ENCODE measurements at places on chromosomes 2 and 18. TPM values are rescaled to one million over a fixed set of nuclear protein-coding genes. Genes with fewer than 3 reads are reported as not detected.

DNA sequence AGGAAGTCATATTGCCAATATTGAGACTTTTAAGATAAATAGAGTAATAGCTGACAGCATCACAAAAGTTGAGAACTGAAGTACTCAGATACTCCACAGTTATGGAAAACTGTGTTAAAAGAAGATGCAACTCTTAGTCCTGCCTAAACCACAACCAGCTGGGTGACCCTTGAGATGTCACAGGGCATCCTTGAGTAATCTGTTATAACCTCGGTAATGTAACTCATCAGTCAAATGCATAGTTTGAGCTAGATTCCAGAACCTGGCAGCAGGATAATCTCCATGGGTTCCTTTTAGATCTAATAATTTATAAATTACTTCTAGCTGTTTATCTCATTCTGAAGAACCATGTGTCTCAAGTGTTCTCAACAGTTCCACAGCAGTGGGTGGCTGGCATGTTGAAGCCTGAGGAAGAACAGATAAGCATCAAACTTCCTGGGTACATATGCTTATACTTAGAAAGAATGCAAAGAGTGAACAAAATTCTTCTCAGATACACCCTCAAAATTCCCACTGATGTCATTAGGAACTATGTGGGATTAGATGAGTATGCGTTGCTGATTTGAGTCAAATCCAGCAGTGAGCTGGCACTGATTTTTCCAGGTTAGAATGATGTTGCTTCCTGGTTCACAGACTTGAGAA, 304.1 kb upstream of the ERBB4 start:
- H3K4me3 ChIP-seq, result no peak overlapping the region
- peak; percentile 12 for DNase-seq
- H3K27ac ChIP-seq, result peak overlapping the region; percentile 81
- peaks cover 38% of the 10 kb centered on the region for H3K4me1 ChIP-seq

DNA sequence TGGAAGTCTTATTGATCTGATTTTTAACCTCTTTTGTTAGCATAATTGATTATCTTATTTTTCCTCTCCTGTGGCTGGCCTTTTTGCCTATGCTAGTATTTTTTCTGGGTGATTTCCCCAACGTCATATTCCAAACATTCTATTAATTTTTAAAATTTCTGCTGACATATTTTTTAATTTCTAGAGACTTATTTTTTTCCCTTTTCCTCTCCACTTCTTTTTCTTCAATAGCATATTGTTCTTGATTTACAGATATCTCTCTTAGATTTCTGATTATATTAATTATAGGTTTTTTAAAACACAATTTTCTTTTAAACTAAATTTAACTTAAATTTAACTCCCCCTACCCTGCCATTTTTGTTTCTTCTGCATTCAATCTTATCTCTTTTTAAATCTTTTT, 47.2 kb upstream of the NR4A2 start:
- H3K4me1 ChIP-seq, result no peaks in the 10 kb centered on the region
- H3K4me3 ChIP-seq, result no peak overlapping the region
- peaks cover 25% of the 10 kb centered on the region for H3K27me3 ChIP-seq
- no peaks in the 10 kb centered on the region for H3K36me3 ChIP-seq

CCDC141 gene
- total RNA-seq, result not detected

SH3BP4 gene
- 78.6 TPM for total RNA-seq

SLC9A4 gene
- total RNA-seq, result not detected

NTSR2 gene
- not detected for total RNA-seq

DAW1 gene
- total RNA-seq, result 0.16 TPM

DNA sequence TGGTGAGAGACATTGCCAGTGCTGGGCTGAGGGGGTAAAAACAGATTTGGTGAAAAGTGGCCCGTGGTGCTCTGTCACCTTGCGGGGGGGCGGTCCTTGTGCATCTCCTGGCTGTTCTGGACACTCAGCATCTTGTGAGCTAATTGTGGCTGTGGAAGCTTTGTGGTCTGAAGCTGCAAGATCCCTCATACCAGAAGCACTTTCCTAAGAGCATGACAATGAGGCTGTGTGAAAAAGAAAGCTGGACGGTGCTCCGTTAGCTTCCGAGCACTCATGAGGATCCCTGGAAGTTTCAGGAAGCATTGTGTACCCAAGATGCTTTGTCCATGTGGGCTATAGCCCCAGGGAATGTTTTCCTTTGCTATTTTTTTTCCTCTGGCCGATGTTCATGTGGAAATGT, 74.5 kb downstream of the CABLES1 start:
- peaks cover 7% of the 10 kb centered on the region for H3K36me3 ChIP-seq
- no peak overlapping the region for H3K4me3 ChIP-seq
- DNase-seq, result no peak
- no peaks in the 10 kb centered on the region for H3K27me3 ChIP-seq

DNA sequence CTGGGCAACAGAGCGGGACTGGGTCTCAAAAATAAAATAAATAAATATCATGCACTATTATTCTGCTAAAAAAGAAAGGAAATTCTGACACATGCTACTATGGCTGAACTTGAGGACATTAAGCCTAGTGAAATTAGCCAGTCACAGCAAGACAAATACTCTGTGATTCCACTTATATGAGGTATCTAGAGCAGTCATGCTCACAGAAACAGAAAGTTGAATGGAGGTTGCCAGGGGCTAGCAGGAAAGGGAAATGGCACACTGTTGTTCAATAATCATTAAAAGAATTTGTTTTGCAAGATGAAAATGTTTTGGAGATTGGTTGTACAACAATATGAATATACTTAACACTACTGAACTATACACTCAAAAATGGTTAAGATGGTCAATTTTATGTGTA, 60.8 kb downstream of the NCKAP1 start:
- H3K4me3 ChIP-seq, result no peak overlapping the region
- DNase-seq, result no peak
- peaks cover 70% of the 10 kb centered on the region for H3K36me3 ChIP-seq
- no peak overlapping the region for H3K27ac ChIP-seq
- H3K4me1 ChIP-seq, result no peaks in the 10 kb centered on the region

- H3K27ac ChIP-seq, result no peak overlapping the region
- H3K4me1 ChIP-seq, result no peaks in the 10 kb centered on the region
- no peak for DNase-seq
- H3K36me3 ChIP-seq, result no peaks in the 10 kb centered on the region
- no peak overlapping the region for H3K4me3 ChIP-seq
Measured at GRCh38 chr2:26913999-26914658, 56.3 kb upstream of the MAPRE3 start.

DNA sequence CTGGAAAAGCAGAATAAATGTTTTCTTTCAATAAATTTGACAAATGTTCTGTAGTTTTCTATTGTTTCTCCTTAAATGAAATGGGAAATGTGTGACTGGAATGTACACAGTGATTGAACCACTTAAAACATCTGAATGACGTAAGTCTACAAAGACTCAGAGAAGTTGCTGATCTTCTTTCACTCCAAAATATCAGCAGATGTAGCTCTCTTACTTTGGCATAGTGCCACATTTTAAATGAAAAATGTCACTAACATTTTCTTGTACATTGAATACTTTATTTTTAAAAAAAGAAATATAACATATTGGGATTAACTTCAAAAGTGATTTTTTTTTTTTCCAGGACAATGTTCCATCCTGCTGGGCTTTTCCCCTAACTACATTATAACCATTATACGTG, 565.6 kb downstream of the TMEM182 start:
- H3K4me3 ChIP-seq, result no peak overlapping the region
- no peaks in the 10 kb centered on the region for H3K27me3 ChIP-seq
- H3K36me3 ChIP-seq, result no peaks in the 10 kb centered on the region

DNA sequence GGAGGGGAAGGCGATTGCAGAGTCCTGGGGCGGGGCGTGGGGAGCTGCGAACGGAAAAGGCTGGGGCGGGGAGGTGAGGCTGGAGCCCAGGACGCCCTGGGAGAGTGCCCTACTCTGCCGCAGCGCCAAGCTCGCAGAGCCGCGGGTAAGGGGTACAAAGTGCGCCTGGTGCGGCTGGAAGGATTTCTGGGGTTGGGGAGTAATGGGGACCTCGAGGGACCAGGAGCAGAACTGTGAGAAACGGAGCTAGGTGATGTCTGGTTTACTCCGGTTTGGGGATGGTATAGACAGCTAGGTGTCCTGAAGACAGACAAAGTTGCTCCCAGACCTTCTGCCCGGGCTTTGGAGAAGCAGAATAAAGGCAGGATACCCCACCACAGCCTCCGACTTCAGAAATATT, 718 bp upstream of the NXPH2 start:
- no peak for DNase-seq
- no peak overlapping the region for H3K27ac ChIP-seq
- no peak overlapping the region for H3K4me3 ChIP-seq
- H3K4me1 ChIP-seq, result peaks cover 18% of the 10 kb centered on the region

FER1L5 gene
- total RNA-seq, result not detected

SSB gene
- 145 TPM for total RNA-seq

ADRA2B gene
- not detected for total RNA-seq

NT5DC4 gene
- not detected for total RNA-seq

DNA sequence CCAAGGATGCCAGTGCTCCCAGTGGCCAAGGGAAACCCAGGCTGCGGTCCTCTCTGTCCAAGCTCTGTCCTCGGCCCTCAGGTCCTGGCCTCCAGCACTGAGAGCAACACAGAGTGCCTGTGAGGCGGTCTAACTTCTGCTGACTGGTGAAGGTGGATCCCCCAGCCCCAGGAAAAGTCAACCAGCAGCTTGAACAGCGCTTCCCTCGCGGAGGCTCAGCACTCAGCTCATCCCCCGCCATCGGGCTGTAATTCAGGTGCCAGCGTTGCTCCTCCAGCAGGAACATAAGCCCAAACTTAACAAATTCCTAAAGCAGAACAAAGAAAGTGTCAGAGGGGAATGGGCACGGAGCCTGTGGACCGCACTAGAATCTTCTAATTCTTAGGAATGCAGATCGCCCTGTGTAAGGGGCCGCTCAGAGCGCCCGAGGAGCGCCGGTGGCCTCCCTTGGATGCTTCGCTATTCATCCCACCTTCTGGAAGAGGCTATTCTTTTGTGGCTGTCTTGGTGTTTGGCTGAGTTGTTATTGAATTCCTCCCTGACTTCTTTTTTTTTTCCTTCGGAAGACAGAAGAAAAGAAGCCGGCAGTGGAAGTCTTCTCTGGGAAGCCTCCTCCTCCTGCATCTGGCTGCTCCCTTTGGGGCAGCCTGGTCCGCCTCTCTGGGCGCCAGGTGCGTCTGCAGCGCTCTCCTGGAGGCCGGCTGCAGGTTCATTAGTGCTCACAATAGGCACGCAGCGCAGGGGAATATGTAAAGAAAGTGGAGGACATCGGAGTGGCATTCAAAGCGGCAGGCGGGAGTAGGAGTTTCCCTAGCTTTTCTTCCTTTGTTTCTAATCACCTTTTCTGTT, 905.6 kb downstream of the TSN start:
- H3K36me3 ChIP-seq, result no peaks in the 10 kb centered on the region
- no peaks in the 10 kb centered on the region for H3K27me3 ChIP-seq
- no peak overlapping the region for H3K27ac ChIP-seq
- DNase-seq, result no peak
- no peak overlapping the region for H3K4me3 ChIP-seq

KCTD18 gene
- total RNA-seq, result 16.3 TPM

GRCh38 chr18:49632588-49632987, 70.7 kb downstream of the LIPG start:
- no peak overlapping the region for H3K4me3 ChIP-seq
- no peaks in the 10 kb centered on the region for H3K27me3 ChIP-seq
- 0 out of 2 replicates have a peak, but pooled peaks cover 5% of the 10 kb centered on the region for H3K4me1 ChIP-seq
- H3K27ac ChIP-seq, result no peak overlapping the region
- H3K36me3 ChIP-seq, result no peaks in the 10 kb centered on the region

DNA sequence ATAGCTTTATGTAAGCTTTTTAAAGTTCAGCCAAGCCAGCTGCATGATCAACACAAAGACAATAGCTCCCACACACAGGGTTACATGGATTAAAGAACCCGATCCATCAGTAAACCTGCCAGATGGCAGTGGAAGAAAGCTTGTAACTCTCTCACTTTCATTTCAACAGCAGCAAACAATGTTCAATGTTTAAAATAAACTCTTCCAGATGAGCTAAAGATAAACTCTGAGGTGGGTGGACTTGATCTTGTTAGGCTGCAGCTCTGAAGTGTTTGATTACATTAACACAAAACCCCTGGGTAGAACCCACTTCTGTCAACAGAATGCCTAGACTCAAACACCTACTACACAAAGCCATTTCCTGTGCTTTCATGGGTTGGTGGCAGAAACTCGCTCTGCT, 13.9 kb downstream of the RDH14 start:
- H3K36me3 ChIP-seq, result 0 out of 2 replicates have a peak, but pooled peaks cover under 1% of the 10 kb centered on the region
- no peaks in the 10 kb centered on the region for H3K27me3 ChIP-seq
- H3K4me3 ChIP-seq, result no peak overlapping the region
- H3K4me1 ChIP-seq, result peaks cover 10% of the 10 kb centered on the region

DNA sequence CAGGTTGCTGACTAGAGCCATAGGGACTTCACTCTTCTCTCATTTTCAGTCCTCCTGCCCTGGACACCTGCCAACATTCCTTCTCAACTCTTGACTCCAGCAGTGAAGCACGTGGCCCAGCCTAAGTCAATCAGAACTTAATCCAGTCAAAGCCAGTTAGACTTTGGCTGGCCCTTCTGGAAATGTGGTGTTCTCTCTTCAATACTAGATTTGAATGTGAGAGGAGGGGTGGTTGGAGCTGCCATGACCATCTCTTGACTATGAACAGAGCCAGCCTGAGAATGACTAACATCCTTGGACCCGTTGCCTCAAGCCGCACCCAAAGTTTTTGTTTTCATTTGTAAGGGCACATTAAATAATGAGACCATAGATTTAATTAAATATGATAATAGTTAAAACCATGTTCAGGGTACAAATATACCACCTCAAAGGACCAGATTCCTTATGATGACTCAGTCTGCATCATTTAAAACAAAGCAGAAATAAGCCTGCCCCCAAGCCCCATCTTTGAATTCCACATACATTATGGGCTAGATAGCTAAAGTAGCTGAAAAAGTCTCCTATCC, 49.7 kb upstream of the RASGRP3 start:
- H3K27me3 ChIP-seq, result no peaks in the 10 kb centered on the region
- H3K36me3 ChIP-seq, result no peaks in the 10 kb centered on the region
- H3K4me1 ChIP-seq, result peaks cover 50% of the 10 kb centered on the region

KIF5C gene
- not detected for total RNA-seq

Data from SJSA1 (cell line).